ENCODE measurements at places on chromosomes 7 and 10.

- no peak for DNase-seq
These were observed at the start of gene GIMAP2 for GRCh38 chr7:150685219-150686029. Gene GIMAP2 (plus strand): TSS chr7:150685706. CDS start chr7:150687060, 1,354 bp downstream.

DNA sequence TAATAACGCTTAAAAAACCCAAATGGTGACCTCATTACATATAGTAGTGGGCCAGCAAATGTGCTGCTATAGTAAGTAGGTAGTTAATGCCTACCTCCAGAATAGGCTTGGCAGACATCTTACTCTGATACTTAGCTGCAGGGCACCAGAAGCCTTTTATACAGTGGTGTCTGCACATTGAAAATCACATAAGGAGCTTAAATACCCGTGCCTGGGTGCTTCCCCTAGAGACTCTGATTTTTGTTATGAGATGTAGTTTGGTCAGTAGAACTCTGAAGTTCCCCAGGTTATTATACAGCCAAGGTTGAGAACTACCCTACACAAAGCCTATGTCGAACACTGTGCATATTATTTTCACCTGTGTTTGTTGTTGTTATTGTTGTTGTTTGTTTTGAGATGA lies 47.2 kb downstream of the ANKIB1 start:
- no peak for DNase-seq

DNA sequence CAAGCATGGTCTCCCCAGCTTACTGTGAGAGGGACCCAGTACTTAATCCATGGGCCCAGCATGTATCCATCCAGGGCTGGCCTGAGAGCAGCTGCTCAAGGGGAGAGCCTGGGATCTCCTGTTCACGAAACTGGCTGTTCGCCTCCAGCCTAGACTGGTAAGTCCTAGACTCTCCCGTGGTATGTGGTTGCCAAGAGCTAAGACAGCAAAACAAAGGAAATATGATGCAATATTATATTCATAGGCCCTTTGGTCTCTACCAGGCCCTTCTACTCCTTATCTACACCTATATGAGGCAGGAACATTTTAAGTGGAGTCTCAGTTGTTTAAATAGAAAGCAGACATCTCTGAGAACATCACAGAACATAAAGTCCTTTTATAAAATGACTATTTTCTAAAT lies 28.9 kb upstream of the STK17A start:
- DNase-seq = no peak

- no peak for DNase-seq
These were observed 366.5 kb upstream of the AKR1E2 start for GRCh38 chr10:4459531-4459930.

- no peak for DNase-seq
These were observed 43.9 kb upstream of the PDCD4 start for GRCh38 chr10:110827875-110828274.

GRCh38 chr7:115910541-115911164 lies 119.9 kb downstream of the TFEC start:
- peak; percentile 67 for DNase-seq

GRCh38 chr10:70925377-70926225 lies 37.2 kb upstream of the PCBD1 start:
- peak; percentile 1 for DNase-seq

DNA sequence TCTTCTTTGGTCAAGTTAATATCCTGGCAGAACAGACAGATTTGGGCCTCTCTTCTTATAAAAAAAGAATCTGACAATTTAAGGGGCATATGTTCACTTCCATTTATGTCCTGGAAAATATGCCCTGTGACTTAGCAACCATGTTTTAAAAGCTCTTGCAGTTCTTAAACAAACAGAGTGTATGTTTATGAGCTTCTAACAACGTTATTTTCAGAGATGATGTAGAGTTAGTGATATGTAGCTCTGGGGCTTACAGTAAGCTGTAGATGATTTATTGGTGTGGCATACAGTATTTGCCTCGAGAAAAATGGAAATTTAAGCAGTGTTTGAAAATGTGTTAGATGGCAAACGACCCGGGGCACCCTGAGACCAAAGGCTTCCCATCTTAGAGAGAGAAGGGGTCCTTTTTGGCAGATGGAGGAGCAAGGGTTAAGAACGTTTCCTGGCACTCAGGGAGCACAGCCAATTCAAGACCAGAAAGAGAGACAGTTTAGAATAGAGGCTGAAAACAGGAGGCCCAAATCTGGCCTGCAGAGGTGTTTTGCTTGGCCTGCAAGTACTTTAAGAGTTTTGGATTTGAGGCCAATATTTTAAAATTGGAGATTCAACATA lies 397.5 kb downstream of the KCNMA1 start:
- peak; percentile 11 for DNase-seq
